Activated naive CD4-positive, alpha-beta T cell treated with anti-CD3 and anti-CD28 coated beads, Interleukin-2, amount 50 U/mL, for 16 hours (primary cell): ENCODE measurements at places on chromosomes 2 and 18.

DNA sequence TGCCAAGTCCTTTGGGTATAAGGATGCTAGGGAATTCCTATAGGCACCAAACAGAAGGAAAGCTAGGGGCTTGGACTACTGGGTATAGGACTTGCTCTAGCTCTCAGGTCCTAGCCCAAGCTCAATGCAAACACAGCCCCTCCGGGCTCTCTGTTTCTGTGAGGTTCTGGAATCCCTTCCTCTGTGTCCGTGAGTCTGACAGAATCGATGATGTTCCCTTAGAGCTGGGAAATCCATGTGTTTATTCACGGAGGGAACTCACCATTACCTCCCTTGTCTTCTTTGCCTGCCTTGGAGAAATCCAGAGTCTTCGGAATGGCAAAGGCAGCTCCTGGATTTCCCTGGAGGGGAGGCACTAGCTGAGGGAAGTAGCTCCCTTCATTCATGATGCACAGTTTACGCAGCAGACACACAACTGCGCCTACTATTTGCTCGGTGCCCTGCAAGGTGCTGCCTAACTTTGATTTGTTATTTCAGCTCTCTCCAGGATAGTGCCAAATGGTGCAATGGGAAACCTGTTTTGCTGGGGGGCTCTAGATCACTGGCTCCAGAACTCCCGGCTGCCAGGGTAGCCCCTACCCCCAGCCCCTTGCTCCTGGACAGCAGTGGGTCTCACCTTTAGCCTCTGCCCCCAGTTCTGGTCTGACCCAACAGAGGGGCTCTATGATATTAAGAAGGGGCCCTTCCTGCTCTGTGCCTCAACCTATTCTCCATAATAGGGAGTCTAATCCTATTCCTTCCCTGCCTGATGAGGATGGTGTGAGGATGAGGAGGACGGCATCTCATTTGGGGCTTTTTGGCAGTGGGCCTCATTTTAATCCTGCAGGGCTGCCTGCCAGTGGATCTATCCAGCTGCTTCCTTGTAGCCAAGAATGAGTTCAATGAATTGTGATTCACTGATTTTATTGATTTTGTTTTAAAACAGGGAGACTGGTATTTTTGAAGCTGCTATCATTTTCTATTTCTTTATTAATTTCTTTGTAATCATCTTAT, 8.4 kb upstream of the PSMD1 start:
- DNase-seq, result no peak

GRCh38 chr2:98460573-98461497, 16.2 kb downstream of the INPP4A start:
- DNase-seq, result peak; percentile 71

- no peak for DNase-seq
Measured at GRCh38 chr2:185381631-185382030, 357.0 kb upstream of the FSIP2 start.

GRCh38 chr2:70717431-70718038, 50.5 kb downstream of the ADD2 start:
- no peak for DNase-seq

- no peak for DNase-seq
Measured at GRCh38 chr2:136051001-136051724, 65.7 kb upstream of the DARS1 start.

DNA sequence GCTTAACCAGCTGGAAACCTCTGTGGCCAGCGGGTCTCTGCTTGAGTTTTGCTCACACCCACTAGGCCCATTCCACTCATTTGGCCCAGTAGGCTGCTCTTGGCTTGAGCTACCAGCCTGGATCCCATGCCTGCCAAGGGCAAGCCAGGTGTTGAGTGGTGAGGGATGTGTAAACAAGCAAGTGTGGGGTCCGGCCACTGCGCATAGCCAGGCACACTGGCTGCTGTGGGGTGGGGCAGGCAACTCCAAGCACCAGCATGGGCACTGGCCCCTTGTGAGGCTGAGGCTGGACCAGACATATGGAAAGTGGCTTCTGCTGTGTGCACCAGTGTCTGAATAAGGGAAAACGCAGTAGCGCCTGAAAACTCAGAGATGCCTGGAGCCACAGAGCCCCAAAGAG, 732.7 kb downstream of the NR4A2 start:
- no peak for DNase-seq
